ENCODE measurements at places on chromosomes 12 and 14.

DNA sequence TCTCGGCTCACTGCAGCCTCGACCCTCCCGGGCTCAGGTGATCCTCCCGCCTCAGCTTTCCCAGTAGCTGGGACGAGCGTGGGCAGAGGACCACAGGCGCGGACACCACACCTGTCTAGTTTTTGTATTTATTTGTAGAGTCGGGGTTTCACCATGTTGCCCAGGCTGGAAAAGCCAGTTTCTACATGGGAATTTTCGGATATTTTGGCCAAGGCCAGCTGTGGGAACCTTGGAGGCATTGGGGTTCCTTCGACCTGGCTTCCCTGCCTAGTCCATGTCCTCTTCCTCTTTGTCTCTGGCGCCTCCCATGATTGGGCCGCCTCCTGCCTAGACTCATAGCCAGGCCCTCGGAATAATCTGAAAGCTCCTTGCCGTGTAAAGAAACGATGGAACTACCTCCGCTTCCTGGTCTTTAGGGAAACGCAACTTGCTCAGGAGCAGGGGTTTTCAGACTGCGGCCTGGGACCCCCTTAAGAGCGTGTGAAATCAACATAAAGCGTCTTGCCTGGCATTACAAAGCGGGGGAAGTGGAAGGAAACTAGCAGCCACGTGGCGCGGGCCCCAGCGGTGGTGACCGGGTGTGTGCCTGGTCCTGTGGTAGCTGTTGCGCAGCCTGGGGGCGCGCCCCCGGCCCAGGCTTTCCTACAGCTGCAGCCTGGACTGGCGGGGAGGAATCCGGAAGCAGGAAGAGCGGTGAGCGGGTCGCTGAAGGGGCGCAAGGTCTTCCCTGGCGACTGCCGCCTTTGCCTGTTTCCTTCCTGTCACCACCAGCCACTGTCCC is 1.4 kb upstream of the HSP90AA1 start:
- no peak for DNase-seq

GRCh38 chr12:130764475-130765185 is 48.5 kb upstream of the RIMBP2 start:
- peak; percentile 56 for DNase-seq

DNA sequence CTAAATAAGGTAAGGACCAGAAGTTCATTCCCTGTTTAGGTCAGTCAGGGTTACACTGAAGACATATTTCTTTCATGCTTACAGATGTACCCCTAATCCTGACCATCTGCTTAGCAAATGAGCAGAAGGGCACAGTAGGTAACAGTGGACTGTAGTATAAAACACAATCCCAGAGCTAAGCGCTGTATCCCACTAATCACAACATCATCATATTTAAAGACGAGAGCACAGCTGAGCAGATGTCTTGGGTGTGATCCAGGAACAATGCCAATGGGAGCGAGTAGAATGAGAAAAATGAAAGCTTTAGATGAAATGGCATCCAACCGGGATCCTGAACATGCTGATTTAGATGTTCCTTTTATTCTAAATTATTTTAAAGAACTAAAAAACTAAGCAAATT is 213.4 kb downstream of the CCER1 start:
- no peak for DNase-seq

- no peak for DNase-seq
Measured at GRCh38 chr14:99224116-99224910, 47.7 kb downstream of the BCL11B start.

DNA sequence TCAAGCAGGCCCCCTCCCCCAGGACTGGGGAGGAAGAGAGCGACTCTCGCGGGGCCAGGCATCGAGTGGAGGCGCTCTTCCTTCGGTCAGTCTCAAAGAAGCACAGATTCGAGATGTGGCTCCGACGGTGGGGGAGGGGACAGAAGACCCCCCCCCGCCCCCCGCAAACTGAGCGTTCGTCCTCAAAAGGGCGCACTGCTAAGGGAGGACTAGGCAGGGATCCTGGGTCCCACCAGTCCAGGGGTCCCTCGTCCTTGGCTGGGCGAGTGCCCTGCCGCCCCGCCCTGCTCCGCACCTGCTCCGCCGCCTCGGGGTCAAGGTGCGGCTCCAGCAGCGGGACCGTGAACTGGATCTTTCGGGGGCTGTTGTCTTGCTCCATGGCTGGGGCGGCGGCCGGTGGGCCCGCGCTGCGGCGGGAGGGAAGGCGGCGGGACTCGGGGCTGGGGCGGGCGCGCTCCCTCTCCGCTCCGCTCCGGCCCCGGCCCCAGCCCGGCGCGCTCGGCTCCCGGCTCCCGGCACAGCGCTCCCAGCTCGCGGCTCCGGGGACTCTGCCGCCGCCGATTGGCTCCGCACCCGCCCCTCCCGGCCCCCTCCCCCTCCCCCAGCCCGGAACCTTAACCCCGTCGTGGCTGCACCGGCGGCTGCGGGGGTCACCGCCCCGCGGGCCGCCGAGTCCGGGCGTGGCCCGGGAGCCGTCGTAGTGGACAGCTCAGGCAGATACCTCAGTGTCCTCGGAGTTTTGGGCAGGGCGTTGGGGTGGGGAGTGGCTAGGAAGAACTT is at the start of gene PPP1R1A:
Gene PPP1R1A, minus strand, starts transcription at position 550 of the 780 bp plus-strand sequence. Its CDS starts 171 bp downstream, at position 379.
- DNase-seq = no peak

DNA sequence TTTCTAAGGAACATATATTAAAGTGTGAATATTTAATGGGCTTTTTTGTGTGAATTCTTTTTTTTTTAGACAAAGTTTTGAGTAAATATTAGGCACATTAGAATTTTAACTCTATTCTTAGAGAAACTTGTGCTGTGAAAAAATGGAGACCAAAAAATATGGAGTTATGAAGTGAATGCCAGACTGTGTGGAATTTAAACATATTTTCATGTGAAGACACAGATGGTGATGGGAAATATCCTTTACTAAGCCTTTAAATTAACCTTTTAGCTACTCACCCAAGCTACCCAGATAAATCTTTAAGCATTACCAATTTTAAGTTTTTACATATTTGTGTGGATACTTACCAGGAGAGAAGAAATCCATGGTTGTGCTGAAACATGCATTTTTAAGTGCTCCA is 148.8 kb upstream of the OTX2 start:
- DNase-seq = no peak

DNA sequence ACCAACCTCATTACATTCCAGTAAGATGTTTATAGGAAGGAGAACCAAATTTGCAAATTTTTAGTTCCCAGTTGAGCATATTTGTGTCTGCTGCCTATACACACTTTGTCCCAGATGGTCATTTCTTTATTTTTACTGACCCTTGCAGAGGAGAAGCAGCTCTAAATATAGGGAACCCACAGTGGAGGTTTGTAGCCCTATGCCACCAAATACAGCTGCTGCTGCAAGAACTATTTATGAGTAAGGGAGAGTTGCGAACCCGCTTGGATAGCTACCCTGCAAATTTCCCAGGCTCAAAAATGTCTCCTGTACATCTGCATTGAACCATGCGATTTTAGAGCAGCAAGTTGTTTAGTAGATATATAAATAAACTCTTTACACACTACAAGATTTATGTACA is 48.2 kb downstream of the NAV3 start:
- DNase-seq = no peak

DNA sequence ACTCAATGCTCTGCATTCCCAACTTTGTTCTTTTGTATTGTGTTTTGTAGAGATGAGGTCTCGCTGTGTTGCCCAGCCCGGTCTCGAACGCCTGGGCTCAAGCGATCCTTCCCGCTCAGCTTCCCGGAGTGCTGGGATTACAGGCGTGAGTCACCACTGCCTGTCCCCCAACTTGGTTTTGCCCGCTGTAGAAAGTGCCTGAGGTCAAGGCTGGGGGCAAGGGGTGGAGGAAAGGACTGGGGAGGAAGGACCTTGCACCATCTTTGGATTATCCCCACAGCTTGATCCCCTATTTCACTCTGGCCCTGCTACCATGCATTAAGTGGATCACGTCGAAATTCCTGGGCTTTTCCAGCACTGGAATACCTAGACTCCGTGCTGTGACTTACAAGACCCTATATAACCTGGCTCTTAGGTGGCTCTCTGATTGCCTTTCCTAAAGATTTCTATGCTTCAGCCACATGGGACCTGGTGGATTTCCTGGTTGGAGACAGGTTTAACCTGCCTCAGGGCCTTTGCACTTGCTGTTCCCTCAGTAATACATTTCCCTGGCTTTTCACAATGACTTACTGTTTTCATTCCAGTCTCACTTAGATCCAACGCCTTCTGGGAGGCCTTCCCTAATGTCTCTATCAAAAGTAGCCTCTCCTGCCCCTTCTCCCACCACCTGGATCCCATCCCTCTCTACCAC is 608 bp upstream of the PIANP start:
- no peak for DNase-seq

DNA sequence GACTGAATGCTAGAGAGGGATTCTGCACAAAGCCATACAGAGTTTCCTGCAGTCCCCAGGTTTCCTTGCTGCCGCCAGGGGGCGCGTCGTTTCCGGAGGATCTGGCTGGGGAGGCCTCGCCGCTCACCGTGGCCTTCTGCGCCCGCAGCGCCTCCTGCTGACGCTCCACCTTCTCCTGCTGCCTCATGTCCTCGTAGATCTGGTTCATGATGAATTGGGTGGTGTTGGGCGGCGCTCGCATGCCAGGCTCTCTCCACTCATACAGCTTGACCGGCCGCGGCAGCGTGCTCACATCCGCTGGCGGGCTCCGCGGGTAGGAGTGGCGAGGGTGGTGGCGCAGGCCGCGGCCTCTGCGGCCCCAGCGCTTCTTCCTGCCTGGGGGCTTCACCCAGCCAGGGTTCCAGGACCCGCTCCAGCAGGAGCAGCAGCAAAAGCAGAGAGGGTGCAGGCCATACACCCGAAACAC is 987 bp downstream of the CCER1 start:
- DNase-seq = no peak

GRCh38 chr12:101935890-101936746 is 58.7 kb downstream of the DRAM1 start:
- DNase-seq = no peak

Measured in NCI-H460 (cell line).